SK-N-MC (cell line): ENCODE measurements at places on chromosomes 4 and X.

DNA sequence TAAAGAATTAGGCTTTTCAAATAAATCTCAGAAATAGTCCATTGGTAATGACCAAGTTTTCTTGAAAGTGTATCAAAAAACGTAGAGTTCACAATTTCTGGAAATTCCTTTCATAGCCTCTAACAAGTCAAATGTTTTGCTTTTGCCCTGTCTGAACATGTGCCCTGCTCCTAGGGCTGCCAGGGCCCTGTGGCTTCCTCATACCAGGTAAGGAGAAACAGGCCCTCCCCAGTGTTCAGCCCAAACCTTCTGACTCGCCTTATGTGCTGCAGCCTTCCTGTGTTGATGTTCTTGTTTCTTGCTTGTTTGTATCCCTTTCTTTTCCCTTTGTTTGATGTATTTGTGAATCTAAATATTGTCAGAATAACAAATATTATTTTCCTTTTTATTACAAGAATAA, 146.1 kb upstream of the PACRGL start:
- no peak for DNase-seq

GRCh38 chr4:149886786-149887490, 71.3 kb upstream of the IQCM start:
- DNase-seq = no peak

DNA sequence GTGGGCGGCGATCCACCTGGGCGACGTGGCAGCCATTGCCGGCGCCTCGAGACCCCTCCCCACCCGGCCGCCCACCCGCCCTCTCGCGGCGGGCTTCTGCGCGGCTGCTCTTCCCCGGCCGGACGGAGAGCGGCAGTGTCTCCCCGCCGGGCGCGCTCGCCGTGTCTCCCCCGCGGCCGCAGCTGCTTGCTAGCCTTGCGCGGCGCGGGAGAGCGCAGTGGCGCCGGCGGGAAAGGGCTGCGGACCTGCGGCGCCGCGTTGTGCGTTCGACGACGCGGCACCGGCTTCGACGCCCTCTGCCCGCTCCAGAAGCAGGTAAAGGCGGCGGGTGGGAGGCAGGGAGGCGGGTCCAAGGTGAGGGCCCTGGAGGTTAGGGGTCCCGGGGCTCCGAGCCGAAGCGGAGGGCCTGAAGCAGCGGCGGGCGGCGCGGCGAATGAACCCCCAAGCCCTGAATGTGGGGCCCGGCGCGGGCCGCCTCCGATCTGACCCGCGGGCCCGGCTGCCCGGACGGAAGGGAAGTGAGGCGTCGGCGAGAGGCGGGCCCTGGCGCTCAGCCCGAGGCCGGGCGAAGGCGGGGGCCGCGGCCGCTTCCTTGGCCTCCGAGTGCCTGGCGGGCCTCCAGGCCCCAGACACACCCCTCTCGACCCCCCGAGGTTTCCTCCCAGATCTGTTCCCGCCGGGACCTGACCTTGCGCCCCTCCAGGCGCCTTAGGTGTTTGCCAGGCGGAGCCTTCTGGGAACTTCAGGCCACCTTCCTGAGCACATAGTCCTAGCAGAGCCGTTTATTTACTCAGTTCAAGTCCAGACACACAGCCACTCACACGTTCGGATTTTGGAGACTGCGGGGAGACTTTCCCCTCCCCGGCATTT, at the start of gene N4BP2:
N4BP2 (plus strand) TSS at position 135 of the 870 bp plus-strand sequence. CDS start 40,491 bp downstream, outside the sequence.
- no peak for DNase-seq

- no peak for DNase-seq
Measured at GRCh38 chrX:53291596-53291995, 10.2 kb upstream of the IQSEC2 start.

GRCh38 chrX:134721766-134722532, 63.7 kb upstream of the PLAC1 start:
- DNase-seq = no peak

DNA sequence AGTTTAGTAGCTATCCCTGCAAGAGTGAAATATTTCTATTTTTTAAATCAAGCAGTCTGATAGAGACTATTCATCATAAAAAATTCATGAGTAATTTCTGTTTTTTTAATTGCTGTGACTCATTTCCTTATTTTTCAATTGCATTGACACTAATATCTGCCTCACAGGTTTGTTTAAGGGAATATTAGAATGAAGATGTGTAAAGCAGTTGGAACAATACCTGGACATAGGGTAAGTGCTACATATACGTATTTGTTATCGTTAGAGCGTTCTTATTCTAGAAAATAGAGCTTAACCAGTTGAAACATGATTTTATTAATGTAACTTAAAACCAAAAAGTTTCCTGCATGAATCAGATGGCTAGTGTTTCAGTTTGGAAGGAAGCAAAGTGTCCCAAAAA, 2211.3 kb downstream of the PCDH7 start:
- no peak for DNase-seq

- DNase-seq = no peak
Measured at GRCh38 chr4:1640190-1640589, 43.9 kb downstream of the FAM53A start.

- no peak for DNase-seq
Measured at GRCh38 chr4:184743650-184744049, 9.8 kb upstream of the CENPU start.

DNA sequence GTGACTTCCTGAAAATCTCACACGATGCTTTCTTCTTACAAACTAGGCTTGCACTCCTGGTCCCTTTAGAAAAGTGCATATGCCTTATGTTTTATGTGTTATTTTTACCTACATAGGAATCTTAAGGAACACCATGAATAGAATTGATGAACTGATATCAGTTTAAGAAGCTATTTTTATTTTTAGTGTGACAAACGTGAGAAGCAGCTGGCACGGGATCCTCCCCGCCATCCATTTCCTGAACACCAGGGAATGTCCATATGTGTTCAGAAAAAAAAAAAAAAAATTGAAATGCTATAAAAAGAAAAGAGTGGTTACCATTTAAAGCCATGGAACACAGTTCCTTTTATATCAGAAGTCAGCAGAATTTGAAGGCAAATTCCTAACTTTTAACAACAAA, 1096.1 kb upstream of the PRKX start:
- DNase-seq = no peak

DNA sequence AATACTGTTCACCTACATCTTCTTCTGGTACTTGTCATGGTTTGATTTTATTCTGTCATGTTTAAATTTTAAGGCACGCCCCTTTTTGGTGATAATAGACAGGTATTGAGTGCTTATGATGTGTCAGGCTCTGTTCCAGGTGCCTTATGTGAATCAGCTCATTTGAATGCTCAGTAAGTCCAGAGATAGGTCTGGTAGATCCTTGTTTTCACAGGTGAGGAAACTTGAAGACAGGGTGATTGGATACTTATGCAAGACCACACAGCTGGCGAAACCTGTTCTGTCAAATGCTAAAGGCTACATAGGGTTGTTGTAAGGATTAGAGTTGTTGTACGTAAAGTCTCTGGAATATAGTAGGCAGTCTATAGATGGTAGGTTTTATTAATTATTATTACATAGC, 9.6 kb upstream of the SLC25A14 start:
- no peak for DNase-seq

GRCh38 chr4:87527431-87528220, 1.6 kb downstream of the SPARCL1 start:
- DNase-seq = no peak

GRCh38 chrX:378443-378842, 8.3 kb downstream of the PPP2R3B start:
- no peak for DNase-seq

- no peak for DNase-seq
Measured at GRCh38 chrX:133609166-133609565, 193.9 kb upstream of the GPC4 start.

- no peak for DNase-seq
Measured at GRCh38 chr4:105022811-105023667, 123.6 kb upstream of the TET2 start.

DNA sequence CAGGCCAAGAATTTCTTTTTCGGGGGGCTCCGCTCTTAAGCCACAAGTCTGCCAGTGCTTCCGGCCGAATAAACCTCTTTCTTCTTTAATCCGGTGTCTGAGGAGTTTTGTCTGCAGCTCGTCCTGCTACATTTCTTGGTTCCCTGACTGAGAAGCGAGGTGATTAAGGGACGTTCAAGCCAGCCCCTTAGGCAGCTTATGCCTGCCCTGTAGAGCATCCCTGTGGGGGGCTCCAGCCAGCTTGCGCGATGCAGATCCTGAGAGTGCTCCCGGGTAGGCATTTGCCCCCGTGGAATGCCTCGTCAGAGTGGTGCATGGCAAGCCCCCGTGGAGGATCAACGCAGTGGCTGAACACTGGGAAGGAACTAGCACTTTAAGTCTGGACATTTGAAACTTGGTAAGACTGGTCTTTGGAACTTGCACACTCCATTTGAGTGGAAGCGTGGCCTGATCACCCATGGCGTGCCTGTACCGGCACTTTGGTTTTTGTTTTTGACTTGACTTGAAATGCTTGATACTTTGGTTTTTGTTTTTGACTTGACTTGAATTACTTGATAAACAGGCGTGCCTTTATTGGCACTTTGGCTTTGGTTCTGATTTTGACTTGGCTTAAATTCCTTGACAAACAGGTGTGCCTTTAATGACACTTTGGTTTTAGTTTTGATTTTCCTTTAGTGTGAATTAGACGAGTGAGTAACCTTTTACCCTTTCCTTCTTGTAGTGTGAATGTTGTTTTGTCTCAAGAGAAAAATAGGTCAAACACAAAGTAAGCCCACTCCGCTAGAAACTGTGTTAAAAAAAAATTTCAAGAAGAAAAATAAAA, 6.1 kb downstream of the ACOX3 start:
- DNase-seq = no peak

GRCh38 chr4:172095161-172095560, 282.0 kb downstream of the GALNTL6 start:
- DNase-seq = no peak
